ENCODE measurements at places on chromosomes 2 and 18.

DNA sequence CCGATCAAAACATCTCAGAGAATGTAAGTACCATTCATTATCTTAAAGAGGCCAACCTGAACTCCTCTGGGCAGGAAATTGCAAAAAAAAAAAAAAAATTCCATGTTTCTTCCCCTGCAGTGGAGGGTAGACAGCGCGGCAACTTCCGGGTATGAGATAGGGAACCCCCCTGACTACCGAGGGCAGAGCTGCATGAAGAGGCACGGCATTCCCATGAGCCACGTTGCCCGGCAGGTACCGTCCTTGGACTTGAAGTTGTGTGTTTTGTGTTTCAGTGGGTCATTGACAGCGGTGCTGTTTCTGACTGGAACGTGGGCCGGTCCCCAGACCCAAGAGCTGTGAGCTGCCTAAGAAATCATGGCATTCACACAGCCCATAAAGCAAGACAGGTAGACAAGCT is 7.2 kb downstream of the ACP1 start:
- no peak for DNase-seq

GRCh38 chr18:32553640-32554365 is 83.1 kb upstream of the GAREM1 start:
- DNase-seq = no peak

- DNase-seq = no peak
These were observed 73.7 kb upstream of the TPO start for GRCh38 chr2:1339388-1340140.

- no peak for DNase-seq
These were observed 26.7 kb downstream of the GPC1 start for GRCh38 chr2:240462073-240462706.

DNA sequence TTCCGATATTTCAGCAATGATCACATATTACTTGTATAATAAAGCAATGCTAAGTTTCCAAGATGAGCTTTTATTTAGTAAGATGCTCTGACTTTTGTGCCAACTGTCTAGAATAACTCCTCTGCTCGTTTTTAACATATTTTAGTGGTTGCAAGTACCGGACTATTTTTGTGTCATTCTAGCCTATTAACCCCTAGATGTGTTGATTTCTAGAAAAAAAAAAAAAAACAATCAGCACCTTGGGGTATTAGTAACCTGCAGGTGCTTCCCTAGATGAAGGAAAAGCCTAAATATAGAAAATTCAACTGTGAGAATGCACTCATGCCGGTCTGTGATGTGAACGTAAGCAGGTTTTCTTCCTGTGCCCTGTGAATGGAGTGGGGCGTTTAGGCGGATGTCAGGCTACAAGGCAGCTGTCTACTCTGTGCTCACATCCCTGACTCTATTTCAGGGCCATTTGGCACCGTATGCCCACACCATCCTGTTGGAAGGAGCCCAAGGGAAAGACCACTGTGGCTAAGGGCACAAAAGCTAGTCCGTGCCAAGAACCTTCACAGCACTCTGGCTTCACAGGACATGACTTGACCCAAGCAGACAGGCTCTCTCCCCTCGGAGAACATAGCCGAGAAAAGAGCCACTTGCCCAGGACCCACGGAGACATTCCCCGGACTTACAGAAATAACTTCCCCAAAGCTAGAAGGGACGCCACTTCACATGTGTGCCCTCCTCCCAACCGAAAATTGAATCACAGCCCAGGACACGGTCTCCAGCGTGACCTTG is 60.9 kb upstream of the AGAP1 start:
- DNase-seq = no peak

- no peak for DNase-seq
These were observed 52.6 kb downstream of the NCK2 start for GRCh38 chr2:105797298-105797819.

DNA sequence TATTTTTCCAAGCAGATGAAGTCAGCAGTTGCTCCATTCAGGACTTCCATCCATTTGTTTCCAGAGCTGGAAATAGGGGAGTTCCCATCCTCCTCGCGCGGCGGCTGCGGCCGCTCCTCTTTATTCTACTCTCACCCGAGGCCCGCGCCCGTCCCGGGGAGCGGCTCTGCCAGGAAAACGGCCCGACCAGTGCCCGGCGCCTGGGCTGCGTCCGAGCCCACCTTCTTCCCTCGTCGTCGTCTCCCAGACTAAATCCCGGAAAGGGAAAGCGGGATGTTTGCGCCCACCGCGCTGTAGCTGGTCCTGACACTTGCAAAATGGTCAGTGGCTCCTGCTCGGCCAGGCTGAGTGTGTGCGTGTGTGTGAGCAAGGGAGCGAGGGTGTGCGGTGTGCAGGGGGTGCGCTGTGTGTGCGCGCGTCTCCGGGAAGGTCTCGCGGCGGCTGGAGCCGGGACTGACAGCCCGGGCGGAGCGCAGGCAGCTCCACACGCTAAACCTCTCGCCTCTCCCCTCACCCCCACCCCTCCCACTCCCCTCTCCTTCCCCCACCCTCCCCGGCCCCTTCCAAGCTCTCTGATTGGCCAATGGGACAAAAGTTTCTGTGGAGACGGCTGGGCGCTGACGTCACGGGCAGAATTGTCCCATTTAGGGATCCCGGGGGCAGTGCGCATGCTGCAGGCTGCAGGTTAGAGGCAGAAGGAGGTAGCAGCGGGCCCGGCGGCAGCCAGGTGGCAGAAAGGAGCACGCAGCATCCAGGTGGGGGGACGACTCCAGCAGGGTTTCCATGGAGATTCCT is at the start of gene NOL4:
NOL4 (minus strand) TSS at position 491 of the 795 bp plus-strand sequence. CDS start 1,660 bp downstream, outside the sequence.
- DNase-seq = peak; percentile 95
